ENCODE measurements at places on chromosomes 16 and 17.

GRCh38 chr17:17922070-17922614 lies 50.1 kb downstream of the TOM1L2 start:
- DNase-seq, result no peak

- no peak for DNase-seq
These were observed 2.2 kb downstream of the SLC12A3 start for GRCh38 chr16:56866955-56867830.

GRCh38 chr16:6499413-6499812 lies 833.2 kb upstream of the RBFOX1 start:
- DNase-seq, result no peak

DNA sequence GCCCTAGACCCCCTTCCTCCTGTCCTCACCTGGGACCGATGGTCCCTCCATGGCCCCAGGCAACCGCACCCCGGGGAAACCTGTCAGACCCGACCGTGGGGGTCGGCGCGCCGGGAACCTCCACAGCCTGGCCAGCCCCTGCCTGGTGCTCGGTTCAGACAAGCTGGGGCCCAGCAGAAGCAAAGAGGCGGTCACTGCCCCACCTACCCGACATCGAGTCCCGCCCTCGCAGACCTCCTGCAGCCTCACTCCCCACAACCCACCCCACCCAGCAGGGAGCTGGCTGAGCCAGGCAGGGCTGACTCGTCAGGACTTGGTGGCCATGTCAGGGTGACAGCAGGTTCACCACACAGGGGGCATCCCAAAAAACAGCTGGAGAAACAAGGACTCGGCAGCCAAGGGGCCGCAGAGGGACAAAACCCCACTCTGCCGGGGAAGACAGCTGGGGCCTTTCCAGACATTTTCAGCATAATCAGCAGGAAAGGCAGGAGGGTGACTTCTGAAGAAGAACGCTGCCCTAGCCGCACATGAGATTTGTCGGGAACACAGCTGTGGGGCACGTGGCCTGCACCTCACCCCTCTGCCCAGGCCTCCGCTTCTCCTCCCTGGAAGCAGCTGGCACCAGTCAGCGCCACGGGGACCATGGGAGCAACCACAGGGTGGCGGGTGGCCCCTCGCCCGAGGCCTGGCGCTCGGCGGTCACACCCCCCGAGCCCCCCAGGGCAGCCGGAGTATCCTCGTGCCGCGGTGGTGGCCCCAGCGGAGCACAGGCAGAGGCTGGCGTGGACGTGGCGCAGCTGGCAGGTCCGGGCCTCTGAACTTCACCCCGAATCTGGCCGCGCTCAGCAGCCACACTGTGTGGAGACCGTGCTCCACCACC lies 22.9 kb downstream of the GNPTG start:
- DNase-seq, result no peak

- DNase-seq, result no peak
These were observed 4.4 kb upstream of the LHX1 start for GRCh38 chr17:36932694-36933511.

DNA sequence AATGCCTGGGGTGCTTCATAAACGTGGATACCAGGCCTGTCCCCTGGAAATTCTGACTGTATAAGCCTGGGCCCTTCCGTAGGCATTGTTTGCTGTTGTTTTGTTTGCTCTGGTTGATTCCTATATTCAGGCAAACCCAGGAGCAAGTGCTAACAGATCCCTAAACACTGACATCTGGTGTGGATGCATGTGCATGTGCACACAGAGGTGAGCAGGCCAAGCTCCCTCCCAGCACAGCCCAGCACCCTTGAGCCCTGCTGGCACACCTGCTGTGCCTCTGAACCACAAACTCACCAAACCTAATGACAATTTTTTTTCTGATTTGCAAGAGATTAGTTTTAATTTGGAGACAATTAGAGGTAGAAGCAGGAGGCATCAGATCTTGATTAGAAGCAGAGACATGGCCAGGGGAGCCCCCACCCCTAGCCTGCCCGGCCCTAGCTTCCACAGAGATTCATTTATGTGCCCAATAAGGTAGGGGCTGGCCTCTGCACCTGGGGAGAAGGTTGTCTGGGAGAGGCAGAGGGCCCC lies 40.4 kb downstream of the TMEM132E start:
- no peak for DNase-seq

- no peak for DNase-seq
These were observed 58.1 kb downstream of the ZFHX3 start for GRCh38 chr16:72989579-72990551.

GRCh38 chr17:1867307-1867706 lies 37.5 kb downstream of the RPA1 start:
- DNase-seq, result no peak

DNA sequence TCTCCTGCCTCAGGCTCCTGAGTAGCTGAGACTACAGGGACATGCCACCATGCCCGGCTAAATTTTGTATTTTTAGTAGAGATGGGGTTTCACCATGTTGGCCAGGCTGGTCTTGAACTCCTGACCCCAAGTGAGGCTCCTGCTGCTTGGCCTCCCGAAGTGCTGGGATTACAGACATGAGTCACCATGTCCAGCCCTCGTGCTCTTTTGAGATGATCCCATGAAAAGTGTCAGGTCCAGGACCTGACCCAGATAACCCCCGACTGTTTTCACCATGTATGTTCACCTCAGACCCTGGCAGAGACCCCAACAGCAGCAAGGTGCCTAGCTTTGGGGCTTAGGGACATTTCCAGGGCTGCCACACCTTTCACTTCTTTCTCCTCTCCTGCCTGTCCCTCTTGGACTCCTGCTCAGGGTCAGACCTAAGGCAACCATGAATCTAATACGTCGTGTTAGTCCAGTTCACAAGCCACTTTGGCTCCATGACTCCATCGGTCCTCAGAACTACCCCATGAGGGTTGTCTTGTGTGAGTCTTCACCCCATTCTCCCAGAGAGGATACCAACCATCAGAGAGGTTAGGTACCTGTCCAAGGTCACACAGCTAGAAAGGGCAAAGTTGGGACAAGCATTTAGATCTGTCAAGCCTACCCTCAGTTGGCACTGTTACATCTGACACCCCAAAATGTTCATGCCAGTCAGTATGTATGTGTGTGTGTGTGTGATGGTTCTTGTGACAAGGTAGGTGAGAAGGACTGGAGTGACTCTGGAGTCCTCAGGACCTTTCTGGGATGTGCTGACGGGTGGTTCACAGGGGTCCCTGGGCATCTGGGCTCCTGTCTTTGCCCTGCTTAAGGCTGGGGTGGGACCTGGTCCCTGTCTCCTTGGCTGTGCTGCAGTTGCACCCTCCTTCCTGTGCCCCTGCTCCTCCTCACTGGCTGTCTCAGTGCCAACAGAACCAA lies 23.1 kb upstream of the MAP3K14 start:
- DNase-seq, result no peak

Measured in NCI-H1048 (cell line).